ENCODE measurements at places on chromosomes 5 and 9.
A peak's percentile ranks its signal among the peaks of the same experiment; 100 is the strongest.

DNA sequence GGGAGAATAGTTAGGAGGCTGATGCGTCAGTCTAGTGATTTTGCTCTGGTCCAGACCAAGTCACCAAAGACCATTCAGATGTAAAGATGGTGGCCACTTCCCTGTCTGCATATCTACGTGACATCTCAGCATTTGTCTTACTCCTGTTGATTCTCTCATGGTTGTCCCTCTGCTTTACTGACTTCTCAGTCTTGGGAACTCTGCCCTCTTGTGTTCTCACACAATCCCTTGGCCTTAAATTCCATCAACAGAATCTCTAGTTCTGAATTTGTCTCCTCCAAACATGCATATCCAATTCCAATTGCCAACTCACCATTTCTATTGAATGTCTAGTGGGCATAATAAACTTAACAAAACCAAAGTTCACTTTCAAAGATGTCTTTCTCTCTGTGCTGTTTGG, 147.8 kb downstream of the SLC24A2 start:
- DNase-seq: peak; percentile 15

DNA sequence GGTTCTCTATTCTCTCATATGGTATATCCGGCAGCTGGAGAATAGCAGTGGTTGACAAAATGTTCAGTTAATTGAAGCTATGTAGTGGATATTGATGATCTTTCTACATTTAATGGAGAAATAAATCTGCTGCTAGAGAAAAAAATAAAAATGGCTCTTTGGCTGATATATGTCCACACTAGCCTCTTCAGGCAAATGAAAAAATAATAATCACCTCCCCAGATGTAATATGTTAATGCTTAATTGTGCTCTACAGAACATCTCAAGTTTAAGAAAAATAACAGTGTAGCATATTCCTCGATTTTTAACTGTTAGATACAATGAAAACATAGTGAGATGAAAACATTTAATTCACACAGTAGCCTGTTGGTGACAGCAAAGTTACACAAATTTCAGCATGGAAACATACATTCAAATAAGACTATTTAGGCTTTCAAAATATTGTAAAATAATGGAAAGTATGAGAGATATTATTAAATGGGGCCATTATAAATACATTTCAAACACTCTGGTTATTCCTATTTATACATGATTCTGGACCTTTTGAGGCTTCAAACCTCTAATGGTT, 543.0 kb downstream of the MAT2B start:
- DNase-seq: peak; percentile 39

GRCh38 chr9:91066856-91067255, 265.2 kb downstream of the SYK start:
- DNase-seq: no peak

DNA sequence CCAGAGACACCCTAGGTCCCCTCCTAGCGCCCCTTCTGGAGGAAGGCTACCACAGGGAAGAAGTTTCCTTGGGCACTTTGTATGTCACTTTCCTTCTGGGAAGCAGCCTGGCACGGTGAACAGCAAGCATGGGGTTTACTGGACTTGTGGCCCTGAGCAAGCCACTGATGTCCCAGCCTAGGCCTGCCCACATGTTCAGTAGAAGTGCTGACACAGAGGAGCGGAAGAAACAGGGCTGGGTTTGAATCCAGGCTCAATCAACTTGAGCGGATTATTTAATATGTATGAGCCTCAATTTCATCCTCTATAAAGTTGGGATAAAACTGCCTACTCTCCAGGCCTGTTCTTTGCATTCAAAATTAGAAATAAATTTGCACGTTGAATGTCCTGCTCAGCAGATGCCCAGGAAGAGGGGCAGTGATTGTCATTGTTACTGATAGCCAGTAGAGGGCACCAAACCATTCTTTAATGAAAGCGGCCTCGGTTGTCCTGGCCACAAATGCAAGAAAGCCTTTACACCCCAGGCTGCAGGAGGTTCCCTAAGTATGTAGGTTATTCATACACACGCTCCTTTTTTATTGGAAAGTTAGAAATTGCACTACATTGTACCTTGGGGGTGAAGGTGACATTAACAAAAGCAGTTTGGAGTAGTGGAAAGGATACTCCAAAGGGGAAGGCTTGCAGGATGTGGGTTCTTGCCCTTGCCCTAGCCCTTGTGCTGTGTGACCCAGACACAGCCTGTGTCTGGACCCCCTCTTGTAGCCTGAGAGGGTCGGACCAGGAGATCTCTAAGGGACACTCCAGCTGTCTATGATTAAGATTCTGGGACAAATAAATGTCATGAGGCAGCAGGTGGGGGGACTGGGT, 13.4 kb upstream of the XPA start:
- peak; percentile 74 for DNase-seq

- no peak for DNase-seq
Measured at GRCh38 chr5:59337240-59337639, 556.3 kb downstream of the PDE4D start.

GRCh38 chr9:121499427-121500164, at the start of gene GGTA1:
Gene GGTA1, minus strand, starts transcription at chr9:121499844. Its CDS starts 31,922 bp downstream, at chr9:121467922.
- DNase-seq: peak; percentile 11

- no peak for DNase-seq
Measured at GRCh38 chr9:18010492-18010891, 431.6 kb downstream of the SH3GL2 start.

DNA sequence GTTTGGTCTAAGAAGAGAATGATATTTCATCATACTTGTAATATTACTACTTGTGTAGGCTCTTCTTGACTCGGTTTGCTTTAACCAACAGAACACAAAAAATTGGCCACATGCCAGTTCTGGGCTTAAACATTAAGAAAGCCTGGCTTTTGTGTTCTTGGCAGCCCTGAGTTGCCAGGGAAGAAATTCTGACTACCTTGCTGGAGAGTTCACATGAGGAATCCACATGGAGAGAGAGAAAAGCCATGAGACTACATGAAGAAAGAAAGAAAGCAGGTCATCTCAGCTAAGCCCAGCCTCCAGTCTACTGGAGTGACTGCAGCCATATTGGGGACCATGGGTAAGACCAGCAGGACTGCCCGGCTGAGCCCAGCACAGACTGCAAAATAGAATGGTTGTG, 524.8 kb downstream of the RAB3C start:
- no peak for DNase-seq

GRCh38 chr9:14704281-14704680, 11.0 kb upstream of the ZDHHC21 start:
- DNase-seq: no peak

GRCh38 chr5:107219993-107220392, 450.7 kb downstream of the EFNA5 start:
- no peak for DNase-seq

- peak; percentile 88 for DNase-seq
Measured at GRCh38 chr9:114691046-114691955, 9.3 kb upstream of the TEX48 start.

DNA sequence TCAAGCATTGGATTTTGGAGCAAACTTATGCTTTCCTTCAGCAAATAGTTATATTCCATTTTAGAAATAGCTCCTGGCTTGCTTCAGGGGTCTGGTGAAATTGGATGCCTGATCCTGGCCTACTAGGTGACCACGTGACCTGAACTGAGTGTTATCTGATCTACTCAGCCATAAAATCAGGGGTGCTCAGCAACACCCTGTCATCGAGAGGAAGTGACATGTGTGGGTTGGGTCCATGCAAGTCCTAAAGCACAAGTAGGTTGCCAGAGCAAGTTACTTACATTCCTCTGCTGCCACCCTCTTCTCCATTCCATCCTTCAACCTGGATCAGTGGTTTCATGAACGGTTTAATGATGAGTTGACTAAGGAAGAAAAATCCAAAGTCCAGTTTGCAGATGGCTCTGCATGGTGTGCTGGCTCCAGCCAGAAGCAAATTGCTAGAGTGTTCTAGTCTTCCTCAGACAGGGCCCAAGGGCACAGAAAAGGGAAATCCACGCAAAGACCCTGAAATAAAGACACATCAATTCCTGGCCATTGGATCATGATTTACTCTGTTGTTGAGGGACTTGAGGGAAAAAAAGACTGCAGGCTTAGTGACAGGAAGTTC, 2.8 kb upstream of the FAM193B start:
- no peak for DNase-seq

GRCh38 chr9:125649315-125649714, 57.7 kb downstream of the MAPKAP1 start:
- DNase-seq: peak; percentile 93

DNA sequence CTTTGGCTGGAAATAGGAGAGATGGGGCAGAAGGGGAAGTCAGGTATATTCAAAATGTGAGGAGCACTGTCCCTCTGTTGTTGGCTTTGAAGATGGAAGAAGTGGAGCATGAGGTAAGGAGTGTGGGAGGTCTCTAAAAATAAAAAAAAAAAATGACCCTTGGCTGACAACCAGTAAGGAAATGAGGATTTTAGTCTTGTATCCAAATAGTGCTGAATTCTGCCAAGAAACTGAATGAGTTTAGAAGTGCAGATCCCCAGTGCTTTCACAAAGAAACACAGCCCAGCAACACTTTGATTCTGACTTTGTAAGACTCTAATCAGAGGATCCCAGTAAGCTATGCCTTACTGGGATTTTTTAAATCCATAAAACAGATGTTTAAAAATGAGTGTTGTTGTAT, 367.9 kb downstream of the CYLC2 start:
- no peak for DNase-seq

- DNase-seq: no peak
Measured at GRCh38 chr9:6777213-6777902, 19.6 kb downstream of the KDM4C start.

DNA sequence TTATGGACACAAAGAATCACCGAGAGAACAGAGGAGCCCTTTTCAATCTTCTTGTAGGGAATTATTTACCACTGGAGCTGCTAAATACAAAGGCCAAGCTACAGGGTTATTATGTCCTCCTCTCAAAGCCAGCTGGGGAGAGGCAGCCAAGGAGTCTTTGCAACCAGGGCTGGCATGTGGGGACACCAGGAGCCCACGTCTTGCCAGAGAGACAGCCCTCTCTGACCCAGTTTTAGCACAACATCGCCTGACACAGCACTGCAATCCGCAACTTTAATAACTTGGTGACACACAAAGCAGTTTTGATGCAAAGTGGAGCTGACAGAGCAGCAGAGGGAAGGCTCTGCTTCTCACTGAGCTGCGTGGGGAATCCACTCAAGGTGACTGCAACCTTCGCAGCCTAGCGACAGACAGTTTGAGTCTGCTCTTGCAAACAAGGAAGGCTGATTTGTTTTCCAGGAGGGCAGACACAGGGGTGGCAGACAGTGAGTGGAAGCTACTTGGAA, 33.6 kb downstream of the TLR4 start:
- DNase-seq: no peak

DNA sequence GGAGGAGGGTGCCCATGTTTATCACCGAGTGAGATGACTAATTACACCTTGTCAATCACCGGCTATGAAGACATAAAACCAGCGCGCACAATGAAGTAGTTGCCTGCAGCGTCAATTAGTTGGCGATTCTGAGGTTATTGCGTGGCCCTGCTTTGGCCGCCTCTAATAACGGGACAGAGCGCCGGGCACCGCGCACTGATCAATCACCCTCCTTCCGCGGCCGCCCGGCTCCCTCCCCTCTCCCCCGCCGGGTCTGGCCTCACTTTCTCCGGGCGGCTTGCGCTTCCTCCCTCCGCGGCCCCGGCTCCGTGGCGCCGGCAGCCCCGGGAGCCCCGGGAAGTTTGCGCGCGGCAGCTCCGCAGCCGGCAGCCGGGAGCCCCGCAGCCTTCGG, 3.3 kb upstream of the LHX2 start:
- no peak for DNase-seq

DNA sequence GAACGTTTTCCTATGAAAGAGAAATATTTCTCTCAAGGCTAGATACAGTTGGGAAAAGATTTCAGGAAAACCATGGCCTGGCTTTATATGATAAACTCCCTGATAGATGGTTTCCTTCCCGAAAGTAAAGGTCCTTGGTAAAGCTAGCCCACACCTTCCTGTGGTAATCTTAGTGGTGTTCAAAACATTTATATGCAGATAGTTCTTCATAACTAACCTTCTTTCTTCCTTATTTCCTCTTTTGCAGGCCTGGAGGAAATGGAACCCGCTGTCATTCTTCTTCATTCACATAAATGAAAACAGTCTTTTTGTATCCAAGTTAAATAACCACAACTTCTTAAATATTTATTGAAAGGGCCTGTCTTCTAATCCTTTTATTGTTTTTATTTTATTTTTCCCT, 474.0 kb upstream of the ACTBL2 start:
- DNase-seq: no peak

DNA sequence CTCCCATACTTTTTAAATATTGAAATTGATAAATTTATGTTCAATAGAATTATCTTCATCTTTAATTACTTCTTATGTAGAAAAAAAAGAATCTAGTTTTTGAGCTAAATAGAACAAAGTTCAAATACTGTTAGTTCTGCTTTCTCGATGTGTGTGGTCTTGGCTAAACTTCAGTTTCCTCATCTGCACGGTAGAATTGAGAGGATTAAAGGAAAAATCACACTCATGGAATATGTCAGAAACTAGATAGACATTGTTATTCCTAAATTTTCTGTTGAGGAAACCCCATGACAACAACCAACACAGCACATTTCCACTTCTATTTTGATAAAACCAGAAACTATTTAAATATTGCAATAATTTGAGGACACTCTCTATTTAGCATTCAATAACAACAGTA, 100.3 kb downstream of the MUSK start:
- no peak for DNase-seq

DNA sequence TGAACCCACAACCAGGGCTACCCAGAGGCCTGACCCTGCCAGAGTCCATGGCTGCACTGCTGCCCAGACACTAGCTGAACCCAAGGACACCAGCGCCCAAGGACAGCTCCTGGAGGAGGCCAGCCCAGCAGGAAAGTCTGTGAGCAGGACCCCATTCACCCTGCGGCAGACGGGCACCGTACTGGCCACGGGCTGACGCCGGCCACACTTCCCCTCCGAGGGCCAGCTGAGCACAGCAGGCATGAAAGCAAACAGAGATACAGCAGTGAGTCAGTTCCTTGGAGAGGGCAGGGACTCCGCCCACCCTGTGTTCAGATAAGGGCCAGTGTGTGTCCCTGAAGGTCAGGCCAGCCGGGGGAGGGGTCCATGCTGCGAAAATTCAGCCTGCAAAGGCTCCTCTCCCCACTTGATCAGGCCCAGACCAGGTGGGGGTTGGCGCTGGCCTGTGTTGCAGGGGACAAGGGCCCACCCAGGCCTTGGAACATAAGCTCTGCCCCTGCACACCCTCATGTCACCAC, 3.2 kb downstream of the RNF208 start:
- no peak for DNase-seq

DNA sequence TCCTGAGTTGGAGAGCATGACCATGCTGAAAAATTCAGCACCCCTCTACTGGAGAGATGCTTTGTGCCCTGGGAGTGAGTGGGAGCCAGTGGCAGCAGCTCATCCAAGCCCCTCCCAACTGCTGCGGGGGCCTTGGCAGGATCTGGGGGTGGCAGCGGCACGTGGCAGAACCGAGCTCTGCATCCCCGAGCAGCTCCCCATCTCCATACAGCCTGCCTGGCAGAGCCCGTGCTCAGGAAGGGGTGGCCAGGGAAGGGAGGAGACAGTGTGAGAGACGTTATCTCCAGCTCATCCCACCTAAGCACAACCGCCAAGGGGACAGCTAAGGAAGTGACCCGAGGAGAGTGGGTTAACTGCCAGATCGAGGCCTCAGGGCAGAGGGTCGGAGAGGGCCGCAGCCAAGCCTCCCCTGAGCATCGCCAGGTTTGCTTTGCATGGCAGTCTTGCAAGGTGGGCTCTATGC, 17.2 kb upstream of the DPM2 start:
- no peak for DNase-seq
